ENCODE measurements at places on chromosomes 16 and 17. TPM values are rescaled to one million over a fixed set of nuclear protein-coding genes. Genes with fewer than 3 reads are reported as not detected.
A peak's percentile ranks its signal among the peaks of the same experiment; 100 is the strongest.

CEP112 gene
- total RNA-seq: 12.9 TPM

CDH3 gene
- 62.6 TPM for total RNA-seq

CNGB1 gene
- total RNA-seq: not detected

DNA sequence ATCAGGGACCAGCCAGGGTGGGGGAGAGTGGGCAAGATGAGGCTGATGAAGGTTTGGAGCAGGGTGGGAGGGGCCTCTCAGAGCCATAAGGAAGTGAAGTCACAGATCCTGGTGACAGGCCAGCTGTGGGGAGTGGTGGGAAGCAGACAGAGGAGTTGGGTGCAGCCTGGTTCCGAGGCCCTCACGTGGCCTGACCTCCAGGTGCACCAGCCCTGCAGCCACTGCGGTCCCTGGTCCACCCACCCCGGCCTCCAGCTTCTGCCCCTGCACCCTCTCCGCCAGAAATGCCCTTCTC, 3.9 kb upstream of the ZFPM1 start:
- no peak overlapping the region for H3K27ac ChIP-seq
- peaks cover 5% of the 10 kb centered on the region for H3K4me1 ChIP-seq

DNA sequence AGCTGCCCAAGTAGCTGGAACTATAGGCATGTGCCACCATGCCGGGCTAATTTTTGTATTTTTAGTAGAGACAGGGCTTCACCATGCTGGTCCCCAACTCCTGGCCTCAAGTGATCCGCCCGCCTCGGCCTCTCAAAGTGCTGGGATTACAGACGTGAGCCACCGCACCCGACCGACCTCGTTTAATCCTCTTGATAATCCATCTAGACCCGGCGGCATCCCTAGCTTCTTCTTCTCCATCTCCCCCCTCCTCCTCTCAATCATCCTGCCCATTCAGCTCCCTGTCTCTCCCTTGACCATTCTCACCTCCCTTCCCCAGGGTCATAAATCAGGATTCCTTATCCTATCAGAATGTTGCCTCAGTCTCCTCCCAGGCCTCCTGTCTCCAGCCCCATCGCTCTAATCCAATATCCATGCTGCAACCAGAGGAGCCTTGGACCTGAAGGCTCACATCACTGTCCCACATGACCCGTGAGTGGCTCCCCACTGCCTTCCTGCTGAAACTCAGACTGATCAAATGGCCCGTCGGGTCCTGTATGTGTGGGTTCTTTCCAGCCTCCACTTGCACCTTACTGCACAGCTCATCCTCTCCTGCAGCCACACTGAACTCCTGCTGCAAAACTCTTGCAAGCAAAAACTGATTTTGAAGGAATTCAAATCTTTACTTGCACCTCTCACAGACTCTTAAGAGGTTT, 74.1 kb upstream of the CDH5 start:
- H3K27me3 ChIP-seq: no peaks in the 10 kb centered on the region
- no peak for DNase-seq
- no peaks in the 10 kb centered on the region for H3K4me1 ChIP-seq
- no peak overlapping the region for H3K27ac ChIP-seq
- no peak overlapping the region for H3K4me3 ChIP-seq

GRCh38 chr16:22077700-22078313, 14.5 kb upstream of the VWA3A start:
- H3K4me3 ChIP-seq: no peak overlapping the region
- H3K27ac ChIP-seq: no peak overlapping the region
- no peak for DNase-seq
- no peaks in the 10 kb centered on the region for H3K36me3 ChIP-seq
- no peaks in the 10 kb centered on the region for H3K4me1 ChIP-seq

GRCh38 chr16:78363843-78364555, 264.5 kb downstream of the WWOX start:
- H3K36me3 ChIP-seq: no peaks in the 10 kb centered on the region
- no peak overlapping the region for H3K27ac ChIP-seq
- H3K4me1 ChIP-seq: no peaks in the 10 kb centered on the region
- DNase-seq: no peak

DNA sequence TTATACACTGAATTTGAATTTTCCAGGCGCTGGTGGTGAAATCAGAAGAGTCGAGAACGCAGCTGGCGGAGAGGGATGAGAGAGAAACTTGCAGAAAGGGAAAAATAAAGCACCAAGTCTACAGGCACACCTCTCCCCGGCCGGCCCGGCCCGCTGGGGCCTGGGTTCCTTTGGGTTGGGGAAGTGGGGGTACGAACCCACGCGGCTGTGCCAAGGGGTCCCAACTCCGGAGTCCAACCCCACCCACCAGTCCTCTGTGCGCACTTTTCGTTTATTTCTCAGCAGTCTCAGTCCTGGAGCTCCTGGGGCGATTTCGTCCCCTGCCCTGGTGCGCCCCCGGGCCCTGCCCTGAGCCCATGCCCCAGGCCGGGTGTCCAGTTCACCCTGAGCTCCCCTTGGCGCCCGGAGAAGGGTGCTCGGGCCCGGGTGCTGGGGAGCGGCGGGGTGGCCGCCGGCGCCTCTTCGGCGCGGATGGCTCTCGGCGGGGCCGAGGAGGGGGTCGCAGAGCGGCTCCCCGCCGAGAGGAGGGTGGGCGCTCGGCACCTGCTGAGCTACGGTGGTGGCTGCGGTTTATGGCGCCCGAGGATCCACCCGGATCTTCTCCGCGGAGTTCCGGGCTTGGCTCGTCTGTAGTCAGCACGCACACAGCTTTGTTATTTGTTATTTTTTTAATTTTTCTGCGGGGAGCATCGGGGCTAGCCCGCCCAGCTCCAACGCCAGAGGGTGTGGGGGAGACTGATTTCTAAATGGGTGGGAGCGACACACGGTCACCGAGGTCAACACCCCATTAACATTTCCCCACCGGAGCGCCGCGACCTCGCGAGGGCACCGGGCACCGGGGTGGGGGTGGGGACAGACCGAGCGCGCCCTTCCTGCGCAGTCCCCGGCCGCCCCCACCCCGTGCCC, 15.7 kb upstream of the CBX8 start:
- H3K4me1 ChIP-seq: peaks cover 35% of the 10 kb centered on the region
- H3K4me3 ChIP-seq: no peak overlapping the region
- H3K27me3 ChIP-seq: peaks cover 27% of the 10 kb centered on the region
- peak overlapping the region; percentile 45 for H3K27ac ChIP-seq
- no peak for DNase-seq

- H3K27me3 ChIP-seq: no peaks in the 10 kb centered on the region
- no peaks in the 10 kb centered on the region for H3K36me3 ChIP-seq
- H3K27ac ChIP-seq: no peak overlapping the region
- no peak for DNase-seq
- no peak overlapping the region for H3K4me3 ChIP-seq
These were observed 47.0 kb upstream of the MARCHF10 start for GRCh38 chr17:62855156-62855555.

GRCh38 chr17:78576389-78577112, 645 bp downstream of the DNAH17 start:
- no peaks in the 10 kb centered on the region for H3K27me3 ChIP-seq
- DNase-seq: no peak
- H3K27ac ChIP-seq: no peak overlapping the region

Data from breast epithelium (tissue), 4 donors.